ENCODE measurements at places on chromosomes 7 and 10.

- DNase-seq: no peak
Observed at GRCh38 chr7:88042157-88042556, 108.1 kb downstream of the ADAM22 start.

- no peak for DNase-seq
Observed at GRCh38 chr7:150398965-150399320, 19.8 kb downstream of the ZNF775 start.

DNA sequence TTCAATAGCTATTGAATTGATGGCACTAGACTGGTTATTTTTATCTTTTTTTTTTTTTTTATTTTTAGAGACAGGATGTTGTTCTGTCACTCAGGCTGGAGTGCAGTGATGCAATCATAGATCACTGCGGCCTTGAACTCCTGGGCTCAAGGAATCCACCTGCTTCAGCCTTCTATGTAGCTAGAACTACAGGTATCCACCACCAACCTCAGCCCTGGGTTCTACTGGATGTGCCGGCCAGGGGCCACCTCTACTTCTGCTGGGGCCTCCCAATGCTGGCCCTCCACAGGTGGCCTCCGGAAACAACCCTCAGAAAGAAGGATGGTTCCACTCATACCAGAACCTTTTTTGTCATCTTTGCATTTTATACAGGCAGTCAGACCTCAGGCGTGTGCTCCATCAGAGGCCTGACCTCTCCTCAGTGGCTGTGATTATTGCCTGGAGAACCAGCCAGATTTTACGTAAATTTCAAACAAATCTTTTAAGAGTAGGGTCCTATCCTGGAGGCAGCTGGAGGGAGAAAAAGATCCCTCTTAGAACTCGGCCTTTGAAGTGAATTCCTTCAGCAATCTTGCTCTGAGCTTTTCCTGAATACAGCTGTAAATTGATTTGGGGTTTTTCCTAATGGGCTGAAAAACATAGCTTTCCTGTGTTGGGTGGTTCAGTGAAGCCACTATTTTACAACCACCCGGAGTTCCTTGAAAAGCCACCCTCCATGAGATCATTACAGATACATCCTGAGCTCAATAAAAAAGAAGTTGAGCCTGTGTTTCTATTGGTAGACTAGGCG lies 110.0 kb downstream of the SPAG6 start:
- DNase-seq: no peak

GRCh38 chr10:89921403-89921802 lies 220.0 kb downstream of the KIF20B start:
- DNase-seq: no peak

DNA sequence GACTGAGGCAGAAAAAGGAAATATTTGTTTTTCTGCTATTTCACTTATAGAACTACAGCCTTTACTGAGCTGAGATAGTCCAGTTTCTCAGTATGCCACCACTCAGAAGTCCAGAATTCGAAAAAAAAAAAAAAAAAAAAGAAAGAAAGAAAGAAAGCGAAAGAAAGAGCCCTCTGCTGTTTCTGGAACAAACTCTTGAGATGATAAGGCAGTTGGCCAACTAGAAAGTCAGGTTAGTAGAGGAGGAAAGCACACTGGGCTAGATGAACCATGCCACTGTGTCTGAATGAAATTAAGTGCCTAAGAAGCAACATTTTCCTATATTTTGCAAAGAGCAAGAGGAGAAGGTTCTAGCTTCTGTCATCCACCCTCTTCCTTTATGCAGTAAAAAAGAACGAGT lies 403.8 kb downstream of the SORCS3 start:
- DNase-seq: no peak

Data from NCI-H2107 (cell line).